ENCODE measurements at places on chromosomes 3 and 15.

GRCh38 chr15:101129851-101130380 is 121.9 kb downstream of the CHSY1 start:
- no peak for DNase-seq

GRCh38 chr3:136109499-136109898 is 86.6 kb downstream of the MSL2 start:
- no peak for DNase-seq

DNA sequence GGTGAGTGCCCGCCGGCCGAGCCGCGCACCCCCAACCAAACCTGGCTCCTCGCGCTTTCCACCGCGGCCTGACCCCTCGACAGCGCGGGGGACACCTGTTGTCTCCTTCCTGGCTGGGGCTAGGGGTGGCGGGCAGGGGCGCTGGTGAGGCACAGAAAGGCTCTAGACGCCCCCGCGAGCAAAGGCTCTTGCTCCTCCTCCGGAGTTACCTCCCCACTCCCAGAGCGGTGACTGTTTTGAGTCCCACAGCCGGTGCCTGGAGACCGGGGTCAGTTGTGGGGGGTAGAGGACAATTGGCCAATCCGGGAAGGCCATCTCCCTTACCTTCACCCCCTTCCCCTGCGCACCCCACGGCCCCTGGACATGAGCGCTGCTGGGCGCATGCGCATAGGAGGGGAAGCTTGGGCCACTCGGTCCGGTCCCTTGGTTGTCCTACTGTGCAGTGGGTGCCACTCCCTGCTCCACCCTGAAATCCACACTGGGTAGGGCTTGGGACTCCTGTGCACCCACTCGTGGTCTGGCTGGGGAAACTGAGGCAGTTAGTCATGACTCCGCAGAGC is 554 bp downstream of the CHST13 start:
- DNase-seq: peak; percentile 15

DNA sequence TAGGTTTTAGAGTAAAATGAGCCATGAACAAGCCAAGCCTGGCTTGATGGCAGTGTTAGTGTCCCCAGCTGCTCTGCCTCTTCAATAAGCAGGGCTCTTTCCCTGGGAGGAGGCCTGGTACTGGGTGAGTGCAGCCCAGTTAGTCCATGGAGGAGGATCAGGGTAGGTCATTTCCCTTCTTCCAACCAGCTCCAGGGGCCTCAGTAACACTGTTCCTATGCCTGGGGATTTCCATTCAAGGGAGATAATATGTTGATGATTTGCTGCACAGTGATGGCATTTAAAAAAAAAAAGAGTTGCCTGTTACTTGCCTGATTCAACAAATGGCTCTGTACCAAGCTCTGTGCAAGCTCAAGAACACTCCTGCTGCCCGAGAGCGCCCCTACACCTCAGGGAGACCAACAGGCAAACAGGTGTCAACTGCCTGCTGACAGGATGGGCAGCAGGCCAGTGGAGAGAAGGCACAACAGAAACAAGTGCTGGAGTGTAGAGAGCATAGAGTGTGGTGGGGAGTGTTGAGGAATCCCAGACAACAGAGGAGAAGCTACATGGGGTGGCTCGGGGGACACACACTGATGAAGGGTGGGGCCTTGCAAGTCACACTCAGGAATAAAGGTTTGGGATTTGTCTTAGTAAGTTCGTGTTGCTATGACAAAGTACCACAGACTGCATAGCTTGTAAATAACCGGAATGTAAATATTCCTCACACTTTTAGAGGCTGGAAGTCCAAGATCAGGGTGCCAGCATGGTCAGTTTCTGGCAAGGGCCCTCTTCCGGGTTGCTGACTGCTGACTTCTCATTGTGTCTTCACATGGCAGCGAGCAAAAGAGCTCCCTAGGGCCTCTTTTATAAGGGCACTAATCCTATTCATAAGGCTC is 78.6 kb upstream of the PXYLP1 start:
- no peak for DNase-seq

- DNase-seq: peak; percentile 85
Observed at GRCh38 chr15:67100801-67101581, 35.6 kb downstream of the SMAD3 start.

DNA sequence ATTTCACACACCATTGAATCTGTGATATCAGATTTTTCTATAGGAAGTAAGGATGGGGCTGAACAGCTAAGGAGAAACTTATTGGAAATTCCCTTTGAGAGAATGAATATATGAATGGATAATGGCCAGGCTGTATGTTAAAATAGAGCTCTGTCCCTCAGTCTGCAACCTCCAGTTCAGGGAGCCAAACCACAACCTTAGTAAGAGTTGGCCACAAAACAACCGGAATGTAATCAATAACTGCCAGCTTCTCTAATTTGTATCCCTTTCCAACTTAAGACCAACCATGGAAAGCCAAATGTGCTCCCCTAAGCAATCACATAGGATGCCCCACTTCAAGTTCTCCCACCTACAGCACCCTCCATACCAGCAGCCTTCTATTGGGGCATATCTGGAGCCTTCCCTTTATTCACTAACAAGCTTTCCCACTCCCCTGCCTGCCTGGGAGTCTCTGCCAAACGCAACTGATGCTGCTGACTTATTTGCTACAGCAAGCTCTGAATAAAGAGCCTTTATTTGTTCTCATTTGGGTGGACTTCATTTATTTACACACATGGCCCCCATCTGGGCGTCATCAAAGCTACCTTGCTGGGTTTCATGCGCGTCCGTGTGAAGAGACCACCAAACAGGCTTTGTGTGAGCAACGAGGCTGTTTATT is 75.4 kb upstream of the LARS2 start:
- DNase-seq: no peak

DNA sequence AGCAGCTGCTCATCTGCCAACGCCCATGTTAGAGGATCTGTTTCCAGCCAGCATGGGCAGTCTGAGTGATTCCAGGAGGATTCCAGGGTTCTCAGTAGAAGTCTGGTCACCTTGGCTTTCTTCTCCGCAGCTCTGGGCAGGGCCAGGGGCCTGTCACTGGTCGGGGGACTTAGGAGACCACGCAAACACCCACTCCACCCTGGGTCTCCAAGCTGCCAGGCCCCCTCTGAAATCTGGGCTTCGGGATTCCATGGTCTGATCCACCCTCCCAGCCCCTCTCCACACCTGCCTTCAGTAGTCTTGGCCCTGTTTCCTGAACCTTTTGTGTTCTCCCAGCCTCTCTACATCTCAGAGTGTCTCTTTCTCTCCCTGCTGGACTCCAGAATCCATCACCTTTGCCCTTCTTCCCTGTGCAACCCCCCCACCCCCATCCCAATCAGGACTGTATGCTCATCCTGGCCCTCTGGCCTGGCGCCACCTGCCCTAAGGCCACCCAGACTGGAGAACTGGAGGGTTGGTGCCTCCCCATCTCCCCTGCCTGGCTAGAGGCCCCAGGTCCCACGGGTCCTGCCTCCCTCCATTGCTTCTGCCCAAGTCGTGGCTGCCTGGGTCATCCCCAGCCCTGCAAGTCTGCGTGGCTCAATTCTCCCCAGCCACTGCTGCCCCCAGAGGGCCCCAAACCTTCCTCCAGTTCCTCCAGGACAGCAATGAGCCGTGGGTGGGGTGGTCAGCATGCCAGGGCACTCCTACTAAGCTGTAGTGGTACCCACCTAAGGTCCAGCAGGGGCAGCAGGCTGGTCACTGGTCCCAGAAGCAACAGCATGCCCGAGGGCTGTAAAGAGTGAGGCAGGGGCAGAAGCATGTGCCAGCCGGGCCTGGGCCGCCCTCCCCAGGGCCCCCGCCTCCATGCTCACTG is 102.8 kb downstream of the TBC1D2B start:
- no peak for DNase-seq

All from activated CD4-positive, alpha-beta T cell treated with anti-CD3 and anti-CD28 coated beads for 48 hours (primary cell).